Activated naive CD4-positive, alpha-beta T cell treated with anti-CD3 and anti-CD28 coated beads for 36 hours (primary cell): ENCODE measurements at places on chromosomes 3 and 15.
A peak's percentile ranks its signal among the peaks of the same experiment; 100 is the strongest.

GRCh38 chr3:134955874-134956273 lies 160.8 kb downstream of the EPHB1 start:
- no peak for DNase-seq

DNA sequence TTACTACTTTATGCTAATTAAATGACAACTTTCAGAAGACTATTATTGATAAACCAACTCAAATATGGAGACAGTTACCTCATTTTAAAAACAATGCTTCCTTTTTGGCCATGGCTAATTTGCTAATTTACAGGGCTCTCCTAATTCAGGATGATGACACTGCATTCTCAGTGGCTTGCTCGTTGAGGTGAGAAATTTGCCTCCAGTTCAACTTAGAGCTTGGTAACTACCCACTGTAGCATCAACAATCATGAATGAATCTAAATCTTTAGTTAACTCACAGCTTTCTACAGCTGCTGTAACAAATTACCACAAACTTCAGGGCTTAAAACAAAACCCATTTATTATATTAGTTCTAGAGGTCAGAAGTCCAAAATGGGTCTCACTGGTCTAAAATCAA lies 14.0 kb downstream of the PBRM1 start:
- DNase-seq: no peak

DNA sequence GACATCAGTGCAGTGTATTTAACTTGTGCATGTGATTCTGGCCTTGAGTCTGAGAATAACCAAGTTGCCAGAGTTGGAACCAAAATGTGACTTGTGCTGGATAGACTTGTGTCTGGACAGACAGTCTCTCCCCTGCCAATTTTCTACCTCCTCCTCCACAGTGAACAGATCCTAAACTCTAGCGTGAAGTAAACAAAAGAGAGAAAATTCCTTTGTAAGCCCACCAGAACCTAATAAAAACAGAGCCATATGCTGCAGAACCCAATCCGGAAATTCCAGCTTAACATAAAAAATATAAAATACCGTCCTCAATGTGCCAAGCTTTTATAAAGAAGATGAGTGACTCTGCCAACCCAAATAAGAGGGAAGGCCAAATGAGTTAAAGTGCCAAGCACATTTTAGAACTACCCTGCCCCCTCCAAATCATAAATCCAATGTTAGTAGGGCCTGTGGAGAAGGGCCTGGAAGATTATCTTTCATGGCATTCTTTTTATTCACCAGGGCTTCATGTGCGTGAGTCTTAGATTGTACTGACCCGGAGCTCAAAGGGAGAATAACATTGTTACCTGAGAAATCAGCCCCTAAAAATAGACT lies 344.6 kb upstream of the PROK2 start:
- no peak for DNase-seq

DNA sequence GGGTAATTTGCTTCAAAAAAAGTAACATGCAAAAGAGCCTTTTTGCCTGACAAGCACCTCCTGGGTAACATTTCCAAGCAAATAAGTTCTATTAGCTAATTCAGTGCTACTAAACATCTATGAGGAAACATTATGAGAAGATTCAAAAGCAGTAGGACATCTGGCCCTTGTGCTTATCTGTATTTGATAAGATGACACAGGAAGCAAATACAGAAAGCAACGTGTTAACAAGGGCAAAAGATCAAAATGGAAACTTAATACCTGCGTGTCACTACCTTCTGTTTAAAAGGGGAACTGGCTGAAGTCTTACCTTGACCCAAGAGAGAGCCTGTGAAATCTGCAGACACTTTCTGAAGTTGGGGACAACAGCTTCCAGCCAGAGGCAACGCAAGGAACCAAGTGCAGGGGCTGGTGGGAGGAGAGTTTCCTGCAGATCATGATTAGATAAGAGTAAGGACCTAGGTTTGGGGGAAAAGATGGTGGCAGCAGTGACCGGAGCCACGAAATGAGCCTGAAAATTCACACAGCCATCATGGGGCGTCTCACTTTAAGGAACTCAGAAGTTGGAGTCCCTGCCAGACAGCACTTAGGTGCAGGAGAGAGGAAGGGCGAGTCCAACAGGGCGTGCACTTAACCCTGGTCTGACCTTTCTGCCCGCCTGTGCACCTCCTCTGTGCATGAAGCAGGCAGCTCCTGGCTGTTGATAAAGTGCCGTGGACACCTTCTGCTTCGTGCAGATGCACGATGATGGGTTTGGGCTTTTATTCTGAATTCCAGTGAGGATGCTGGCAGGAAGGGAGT lies 153.6 kb upstream of the BHLHE40 start:
- peak; percentile 38 for DNase-seq

DNA sequence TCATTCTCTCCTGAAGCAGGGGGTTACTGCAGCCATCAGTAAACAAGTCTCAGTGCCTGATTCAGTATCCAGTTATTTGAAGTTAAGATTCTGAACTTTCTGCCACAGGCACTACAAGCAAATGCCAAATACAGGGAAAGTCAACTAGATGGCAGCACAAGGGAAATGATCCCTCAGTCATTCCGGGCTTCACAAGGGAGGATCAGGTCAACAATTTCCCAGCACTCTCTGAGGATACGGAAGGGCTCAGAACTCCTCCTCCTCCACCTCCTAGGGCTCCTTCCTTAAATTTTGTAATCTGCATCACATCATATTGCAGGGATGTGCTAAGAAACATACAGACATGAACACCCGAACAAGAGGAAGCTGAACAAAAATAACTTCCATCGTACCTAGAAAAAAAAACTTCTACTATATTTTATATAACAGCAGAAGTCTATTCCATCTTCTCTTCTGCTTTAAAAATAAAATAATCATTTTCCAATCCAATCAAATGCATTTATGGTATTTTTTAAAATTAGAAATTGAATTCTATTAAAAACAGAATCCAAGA lies 187.1 kb downstream of the FMN1 start:
- no peak for DNase-seq

DNA sequence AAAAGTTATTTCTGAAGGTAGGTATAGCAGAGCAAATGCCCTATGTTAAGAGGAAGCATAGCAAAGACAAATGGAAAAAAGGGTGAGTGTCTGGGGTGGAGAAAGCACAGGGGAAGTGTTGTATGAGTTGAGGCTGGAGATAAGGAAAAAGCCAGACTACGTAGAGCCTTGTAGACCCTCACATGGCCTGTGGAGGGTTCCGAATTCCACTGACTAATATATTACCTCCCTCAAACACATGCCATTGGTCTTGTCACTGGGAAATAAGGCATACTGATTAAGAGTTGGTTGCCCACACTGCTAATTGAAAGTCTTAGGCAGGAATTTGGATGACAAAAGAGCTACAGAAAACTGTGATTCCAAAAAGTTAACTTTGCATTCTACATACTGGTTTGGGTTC lies 65.2 kb downstream of the TRAT1 start:
- no peak for DNase-seq

- no peak for DNase-seq
Measured at GRCh38 chr15:53548236-53548635, 211.2 kb downstream of the WDR72 start.

DNA sequence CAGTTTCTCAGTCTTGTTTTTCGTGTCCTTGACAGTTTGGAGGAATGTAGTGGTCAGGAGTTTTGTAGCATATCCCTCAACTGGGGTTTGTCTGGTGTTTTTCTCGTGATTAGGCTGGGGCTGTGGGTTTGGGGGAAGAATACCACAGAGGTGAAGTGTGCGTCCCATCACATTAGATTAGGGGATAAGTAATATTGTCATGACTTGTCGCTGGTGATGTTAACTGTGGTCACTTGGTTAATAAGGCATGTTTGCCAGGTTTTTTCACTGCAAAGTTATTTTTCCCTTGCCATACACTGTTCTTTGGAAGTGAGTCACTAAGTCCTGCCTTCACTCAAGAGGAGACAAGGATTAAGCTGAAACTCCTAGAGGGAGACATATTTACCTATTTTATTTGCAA lies 39.1 kb downstream of the PAK2 start:
- DNase-seq: no peak

DNA sequence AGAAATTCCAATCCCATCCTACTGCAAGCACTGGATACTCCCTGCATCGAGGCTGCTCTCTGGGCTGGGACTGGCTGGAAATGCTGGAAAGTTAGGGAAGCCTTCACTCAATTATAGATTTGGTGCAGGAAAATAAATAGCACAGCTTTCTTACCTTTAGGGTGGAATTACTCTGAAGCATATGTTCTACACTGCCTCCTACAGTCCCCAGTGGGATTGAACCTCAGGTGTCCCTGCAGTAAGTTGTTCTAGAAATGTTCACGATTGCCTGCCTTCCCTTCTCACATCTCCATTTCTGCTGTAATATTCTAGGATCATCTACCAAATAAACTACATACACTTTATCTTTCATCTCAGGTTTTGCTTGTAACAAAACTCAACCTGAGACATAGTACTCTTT lies 536.7 kb upstream of the LMCD1 start:
- DNase-seq: no peak

DNA sequence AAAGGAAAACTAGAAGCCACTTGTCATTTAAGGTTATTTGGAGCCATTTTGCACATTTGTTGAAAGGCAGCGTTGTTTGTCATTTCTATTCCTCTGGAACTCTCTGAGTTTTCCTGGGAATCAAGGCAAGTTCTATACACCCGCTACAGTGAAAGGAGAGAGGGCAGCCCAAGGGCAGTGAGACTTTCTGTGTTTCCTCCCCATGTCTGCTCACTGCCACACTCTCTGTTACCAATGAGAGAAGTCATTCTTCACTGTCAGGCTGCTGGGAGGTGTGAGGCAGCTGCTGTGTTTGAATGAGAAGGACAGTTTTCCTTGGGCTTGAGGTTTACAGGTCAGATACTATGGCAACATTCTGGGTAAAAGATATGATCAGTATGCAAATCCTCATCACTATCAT lies 36.0 kb downstream of the ATP13A5 start:
- DNase-seq: no peak

GRCh38 chr3:59266551-59266950 lies 216.7 kb upstream of the CFAP20DC start:
- DNase-seq: no peak

DNA sequence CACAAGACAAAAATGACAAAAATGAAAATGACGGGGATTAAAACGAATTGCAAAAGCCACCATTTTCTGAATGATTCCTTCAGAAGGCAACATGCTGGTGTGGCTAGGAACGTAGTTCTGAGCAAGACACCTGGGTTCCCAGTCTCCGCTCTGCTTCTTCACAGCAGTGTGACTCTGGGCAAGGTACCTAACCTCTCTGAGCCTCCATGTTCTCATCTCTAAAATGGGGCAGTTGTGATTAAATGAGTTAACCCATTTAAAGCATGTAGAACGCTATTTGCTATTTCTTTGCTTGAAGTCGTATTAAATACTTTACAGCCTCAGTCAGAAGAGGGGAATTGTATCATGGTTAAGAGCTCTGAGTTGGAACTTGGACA lies 23.6 kb downstream of the BHLHE40 start:
- DNase-seq: no peak

GRCh38 chr3:101848754-101849713 lies at the start of gene NFKBIZ:
Gene NFKBIZ (plus strand): TSS chr3:101849514. CDS start chr3:101849629, 115 bp downstream.
- peak; percentile 97 for DNase-seq

DNA sequence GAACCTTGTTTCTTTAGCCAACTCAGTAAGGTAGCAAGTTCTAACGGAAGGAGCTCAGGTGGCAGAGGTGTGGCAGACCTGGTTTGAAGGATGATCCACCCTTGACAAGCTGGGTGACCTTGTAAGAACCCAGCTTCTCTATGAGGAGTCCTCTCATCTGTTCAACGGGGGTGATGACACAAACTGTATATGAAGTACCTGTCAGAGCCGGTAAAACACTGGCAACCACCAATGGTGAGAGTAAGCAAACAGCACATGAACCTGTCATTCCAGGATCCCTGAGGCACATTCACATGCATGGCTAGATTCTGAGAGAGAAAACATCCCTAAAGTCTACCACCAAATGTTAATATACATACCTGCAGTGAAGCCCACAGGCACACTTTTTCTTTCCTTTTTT lies 2.4 kb downstream of the SCAP start:
- DNase-seq: no peak

DNA sequence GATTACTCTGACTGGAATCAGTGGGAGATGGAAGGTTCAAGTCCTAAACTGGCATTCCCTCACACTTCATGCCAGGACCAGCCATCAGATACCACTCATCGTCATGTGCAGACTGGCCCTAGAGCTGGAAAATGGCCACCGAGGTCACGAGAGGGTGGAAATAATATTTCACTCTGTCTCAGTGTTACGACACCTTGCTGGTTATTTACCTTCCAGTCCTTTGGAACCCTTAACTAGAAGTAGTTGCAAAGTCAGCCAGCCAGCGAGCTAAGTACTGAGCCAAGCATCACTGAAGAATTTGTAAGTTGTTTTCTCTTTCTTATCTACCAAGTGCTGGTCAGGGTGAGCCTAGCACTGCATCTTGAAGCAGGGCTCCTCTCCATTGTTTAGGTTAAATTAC lies 309.9 kb upstream of the RASGRP1 start:
- DNase-seq: no peak

- DNase-seq: no peak
Measured at GRCh38 chr3:88061746-88062145, 2.7 kb downstream of the ZNF654 start.
